ENCODE measurements at places on chromosomes 12 and 14.

GRCh38 chr14:95547626-95548327, 12.9 kb downstream of the GLRX5 start:
- peaks cover 14% of the 10 kb centered on the region for H3K36me3 ChIP-seq
- H3K27me3 ChIP-seq, result no peaks in the 10 kb centered on the region
- no peak overlapping the region for H3K4me3 ChIP-seq

- H3K4me1 ChIP-seq, result no peaks in the 10 kb centered on the region
- H3K27me3 ChIP-seq, result peaks cover 17% of the 10 kb centered on the region
- DNase-seq, result no peak
- no peaks in the 10 kb centered on the region for H3K36me3 ChIP-seq
- H3K27ac ChIP-seq, result no peak overlapping the region
Observed at GRCh38 chr14:103998027-103998426, 55.7 kb upstream of the RD3L start.

GRCh38 chr14:68596211-68596610, 196.7 kb downstream of the ZFP36L1 start:
- no peak overlapping the region for H3K4me3 ChIP-seq
- no peaks in the 10 kb centered on the region for H3K36me3 ChIP-seq
- H3K27me3 ChIP-seq, result peaks cover 4% of the 10 kb centered on the region
- no peak overlapping the region for H3K27ac ChIP-seq

DNA sequence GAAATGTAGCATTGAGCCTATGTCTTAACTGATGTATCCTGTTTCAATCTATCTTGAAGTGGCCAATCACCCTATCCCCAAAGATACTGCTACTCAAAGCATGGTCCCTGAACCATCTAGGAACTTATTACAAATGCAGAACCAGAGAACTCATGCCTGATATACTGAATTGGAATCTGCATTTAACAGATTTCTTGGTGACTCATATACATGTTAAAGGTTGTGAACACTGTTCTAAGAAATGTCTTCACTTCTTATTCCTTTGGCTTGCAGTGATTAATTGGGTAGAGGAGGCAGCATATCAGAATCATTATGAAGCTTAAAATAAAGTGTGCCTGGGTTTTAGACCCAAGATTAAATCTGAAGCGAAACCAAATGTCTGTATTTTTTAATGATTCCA, 795.6 kb downstream of the DIO2 start:
- no peaks in the 10 kb centered on the region for H3K36me3 ChIP-seq
- no peaks in the 10 kb centered on the region for H3K4me1 ChIP-seq
- no peak overlapping the region for H3K27ac ChIP-seq
- no peak overlapping the region for H3K4me3 ChIP-seq

DNA sequence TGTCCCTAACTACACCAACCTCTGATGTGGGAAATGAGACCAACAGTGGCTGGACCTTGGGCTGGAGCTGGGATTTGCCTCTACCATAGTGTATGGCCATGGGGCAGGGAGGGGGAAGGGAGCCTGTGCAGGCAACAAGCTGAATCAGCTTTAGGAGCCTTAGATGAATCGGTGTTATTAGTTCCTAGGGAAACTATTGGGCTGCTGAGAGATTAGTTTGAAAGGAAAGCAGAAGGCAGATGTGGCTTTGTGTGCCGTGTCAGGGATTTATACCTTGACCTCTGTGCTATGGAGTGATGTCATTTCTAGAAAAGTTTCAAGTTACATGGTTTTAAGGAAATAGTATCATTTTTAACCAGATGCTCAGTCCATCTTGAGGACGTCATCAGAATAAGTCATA, 19.5 kb upstream of the GAS2L3 start:
- H3K4me3 ChIP-seq, result no peak overlapping the region
- H3K4me1 ChIP-seq, result no peaks in the 10 kb centered on the region
- DNase-seq, result no peak

- H3K4me1 ChIP-seq, result no peaks in the 10 kb centered on the region
- no peaks in the 10 kb centered on the region for H3K36me3 ChIP-seq
- H3K4me3 ChIP-seq, result no peak overlapping the region
- H3K27ac ChIP-seq, result no peak overlapping the region
Observed at GRCh38 chr12:26798023-26798422, 35.0 kb downstream of the ITPR2 start.

DNA sequence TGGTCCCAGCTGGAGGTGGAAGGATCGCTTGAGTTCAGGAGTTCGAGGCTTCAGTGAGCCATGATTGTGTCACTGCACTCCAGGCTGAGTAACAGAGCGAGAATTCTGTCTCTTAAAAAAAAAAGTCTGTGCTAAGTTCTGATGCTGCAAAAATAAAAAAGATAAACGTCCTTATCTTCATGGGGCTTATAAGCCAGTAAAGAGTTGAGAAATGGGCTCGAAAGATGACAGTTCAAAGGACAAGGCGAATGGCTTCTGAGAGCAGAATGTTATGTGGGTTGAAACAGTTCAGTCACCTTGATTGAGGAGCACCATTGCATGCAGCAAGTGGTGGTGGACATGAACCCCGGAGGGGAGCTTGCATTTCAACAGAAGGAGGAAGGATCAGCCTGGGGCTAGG, 4.7 kb downstream of the TSPAN9 start:
- H3K4me3 ChIP-seq, result no peak overlapping the region
- H3K27ac ChIP-seq, result no peak overlapping the region
- peaks cover 44% of the 10 kb centered on the region for H3K27me3 ChIP-seq
- peaks cover 15% of the 10 kb centered on the region for H3K4me1 ChIP-seq
- H3K36me3 ChIP-seq, result no peaks in the 10 kb centered on the region

DNA sequence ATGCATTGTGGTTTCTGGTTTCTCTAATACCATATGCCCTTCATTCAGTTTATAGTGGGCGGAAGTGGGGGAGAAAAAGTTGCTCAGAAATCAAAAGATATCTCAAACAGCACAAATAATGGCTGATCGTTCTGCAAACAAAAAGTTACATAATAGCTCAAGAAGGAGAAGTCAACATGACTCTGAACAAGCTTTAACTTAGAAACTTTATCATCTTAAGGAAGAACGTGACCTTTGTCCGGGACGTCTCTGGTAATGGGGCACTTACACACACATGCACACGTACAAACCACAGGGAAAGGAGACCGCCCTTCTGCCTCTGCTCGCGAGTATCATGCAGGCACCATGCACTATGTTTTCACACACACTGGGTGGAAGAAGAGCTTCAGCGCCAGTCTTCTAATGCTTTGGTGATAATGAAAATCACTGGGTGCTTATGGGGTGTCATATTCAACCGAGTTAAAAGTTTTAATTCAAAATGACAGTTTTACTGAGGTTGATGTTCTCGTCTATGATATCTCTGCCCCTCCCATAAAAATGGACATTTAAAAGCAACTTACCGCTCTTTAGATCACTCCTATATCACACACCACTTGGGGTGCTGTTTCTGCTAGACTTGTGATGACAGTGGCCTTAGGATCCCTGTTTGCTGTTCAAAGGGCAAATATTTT, 4.7 kb downstream of the FOS start:
- H3K4me3 ChIP-seq, result no peak overlapping the region
- H3K4me1 ChIP-seq, result peaks cover 22% of the 10 kb centered on the region
- H3K36me3 ChIP-seq, result peaks cover 7% of the 10 kb centered on the region

- no peaks in the 10 kb centered on the region for H3K4me1 ChIP-seq
- H3K27ac ChIP-seq, result no peak overlapping the region
- no peaks in the 10 kb centered on the region for H3K36me3 ChIP-seq
- DNase-seq, result no peak
Observed at GRCh38 chr12:125890366-125890905, 825.2 kb downstream of the AACS start.

DNA sequence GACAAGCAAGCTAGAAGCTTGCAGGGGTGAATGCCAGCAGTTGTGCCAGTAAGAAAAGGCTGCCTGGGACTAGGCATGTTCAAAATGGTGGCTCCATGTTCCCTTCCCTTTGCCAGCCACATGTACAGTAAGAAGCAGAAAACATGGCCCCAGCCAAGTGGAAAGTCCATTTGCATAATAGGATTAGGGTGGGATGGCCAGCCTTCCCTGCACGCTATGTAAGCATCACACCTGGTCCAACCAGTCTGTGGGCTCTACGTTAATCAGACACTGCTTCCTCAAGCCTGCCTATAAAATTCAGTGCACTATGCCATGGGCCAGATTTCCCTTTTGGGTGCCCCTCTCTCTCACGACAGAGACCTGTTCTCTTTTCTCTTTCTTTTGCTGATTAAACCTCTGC, 288.4 kb downstream of the GXYLT1 start:
- no peak overlapping the region for H3K4me3 ChIP-seq
- H3K27ac ChIP-seq, result no peak overlapping the region
- no peaks in the 10 kb centered on the region for H3K27me3 ChIP-seq
- no peaks in the 10 kb centered on the region for H3K4me1 ChIP-seq
- DNase-seq, result no peak

GRCh38 chr12:104048162-104048561, 1.8 kb downstream of the GLT8D2 start:
- H3K27me3 ChIP-seq, result peaks cover 59% of the 10 kb centered on the region
- DNase-seq, result no peak
- H3K36me3 ChIP-seq, result no peaks in the 10 kb centered on the region
- no peak overlapping the region for H3K4me3 ChIP-seq
- H3K4me1 ChIP-seq, result peaks cover 8% of the 10 kb centered on the region
- no peak overlapping the region for H3K27ac ChIP-seq

DNA sequence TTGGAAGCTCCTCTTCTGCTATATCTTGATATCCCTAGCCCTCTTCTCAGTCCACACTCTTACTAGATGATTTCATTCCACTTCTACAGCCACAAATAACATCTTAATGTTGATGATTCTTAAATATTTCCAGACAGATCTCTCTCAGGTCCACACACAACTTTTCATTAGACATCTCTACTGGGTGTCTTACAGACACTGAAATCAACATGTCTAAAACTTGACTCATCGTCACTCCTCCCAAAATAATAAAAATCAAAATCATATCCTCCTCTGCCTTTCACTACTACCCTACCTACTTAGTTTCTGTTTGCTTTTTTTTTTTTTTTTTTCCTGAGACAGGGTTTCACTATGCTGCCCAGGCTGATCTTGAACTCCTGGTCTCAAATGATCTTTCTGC, 11.9 kb downstream of the PRDM4 start:
- H3K36me3 ChIP-seq, result peaks cover 37% of the 10 kb centered on the region
- no peaks in the 10 kb centered on the region for H3K27me3 ChIP-seq
- no peak overlapping the region for H3K4me3 ChIP-seq

GRCh38 chr14:99266181-99267178, 5.5 kb downstream of the BCL11B start:
- H3K36me3 ChIP-seq, result peaks cover 75% of the 10 kb centered on the region
- peak overlapping the region; percentile 100 for H3K27ac ChIP-seq
- peak; percentile 91 for DNase-seq
- peak overlapping the region; percentile 92 for H3K4me3 ChIP-seq

DNA sequence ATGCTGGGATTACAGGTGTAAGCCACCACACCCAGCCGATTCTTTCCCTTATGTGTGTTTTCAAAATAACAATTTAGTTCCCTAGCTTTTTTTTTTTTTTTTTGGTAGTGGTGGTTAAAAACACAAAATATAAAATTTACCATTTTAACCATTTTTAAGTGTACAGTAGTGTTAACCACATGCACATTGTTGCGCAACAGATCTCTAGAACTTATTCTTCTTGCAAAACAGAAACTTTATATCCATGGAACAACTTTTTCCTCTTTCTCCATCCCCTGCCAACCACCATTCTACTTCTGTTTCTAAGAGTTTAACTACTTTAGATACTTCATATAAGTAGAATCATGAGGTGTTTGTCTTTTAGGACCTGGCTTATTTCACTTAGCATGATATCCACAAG, 1.1 kb upstream of the NDUFA12 start:
- peaks cover 47% of the 10 kb centered on the region for H3K4me1 ChIP-seq
- no peak for DNase-seq
- peak overlapping the region; percentile 49 for H3K27ac ChIP-seq
- H3K4me3 ChIP-seq, result peak overlapping the region; percentile 38
- H3K36me3 ChIP-seq, result peaks cover 37% of the 10 kb centered on the region

- H3K27ac ChIP-seq, result no peak overlapping the region
- H3K27me3 ChIP-seq, result peaks cover 30% of the 10 kb centered on the region
- no peaks in the 10 kb centered on the region for H3K4me1 ChIP-seq
- no peak for DNase-seq
- no peak overlapping the region for H3K4me3 ChIP-seq
Observed at GRCh38 chr14:70059545-70059944, 129.2 kb downstream of the SLC8A3 start.

DNA sequence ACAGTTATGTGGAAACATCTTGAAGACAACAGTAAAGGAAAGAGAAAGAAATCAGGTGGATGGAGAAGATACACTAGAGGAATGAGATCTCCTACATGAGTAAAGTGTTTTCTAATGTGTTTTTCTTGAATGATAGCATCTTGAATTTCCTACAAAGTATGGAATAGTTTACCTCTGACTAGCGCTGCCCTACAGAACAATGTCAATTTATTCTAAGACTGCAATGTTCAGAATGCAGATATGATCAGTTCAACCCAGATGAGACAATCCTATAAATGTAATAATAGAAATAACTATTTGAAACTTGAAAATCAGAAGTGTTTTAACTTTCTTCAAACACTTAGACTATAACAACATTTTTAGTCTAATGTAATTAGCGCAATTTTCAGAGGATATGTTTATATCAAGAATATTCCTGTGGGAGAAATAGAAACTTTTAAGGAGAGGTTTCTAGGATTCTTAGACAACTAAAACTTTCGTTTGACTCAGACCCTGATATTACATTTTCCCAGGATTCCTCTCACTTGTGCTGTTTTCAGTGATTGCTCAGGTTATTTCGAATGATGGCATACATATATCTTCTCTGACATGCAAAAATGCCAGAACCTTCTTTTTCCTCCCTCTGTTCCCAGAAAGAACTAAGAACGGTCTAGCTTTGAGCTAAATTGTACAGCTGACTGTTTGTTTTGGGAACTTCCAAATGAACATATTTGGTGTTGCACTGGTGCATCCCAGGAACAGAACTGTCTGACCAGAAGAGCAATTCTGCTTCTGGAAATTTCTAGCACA, 1017.4 kb downstream of the DIO2 start:
- no peaks in the 10 kb centered on the region for H3K36me3 ChIP-seq
- H3K4me3 ChIP-seq, result no peak overlapping the region
- no peak for DNase-seq
- H3K4me1 ChIP-seq, result no peaks in the 10 kb centered on the region
- H3K27me3 ChIP-seq, result no peaks in the 10 kb centered on the region

- no peaks in the 10 kb centered on the region for H3K4me1 ChIP-seq
- DNase-seq, result no peak
- H3K4me3 ChIP-seq, result no peak overlapping the region
Observed at GRCh38 chr12:64335886-64336466, 54.6 kb downstream of the C12orf56 start.

- H3K4me3 ChIP-seq, result no peak overlapping the region
- no peaks in the 10 kb centered on the region for H3K36me3 ChIP-seq
- no peaks in the 10 kb centered on the region for H3K4me1 ChIP-seq
- no peak overlapping the region for H3K27ac ChIP-seq
Observed at GRCh38 chr12:128078301-128078971, 188.5 kb upstream of the TMEM132C start.

DNA sequence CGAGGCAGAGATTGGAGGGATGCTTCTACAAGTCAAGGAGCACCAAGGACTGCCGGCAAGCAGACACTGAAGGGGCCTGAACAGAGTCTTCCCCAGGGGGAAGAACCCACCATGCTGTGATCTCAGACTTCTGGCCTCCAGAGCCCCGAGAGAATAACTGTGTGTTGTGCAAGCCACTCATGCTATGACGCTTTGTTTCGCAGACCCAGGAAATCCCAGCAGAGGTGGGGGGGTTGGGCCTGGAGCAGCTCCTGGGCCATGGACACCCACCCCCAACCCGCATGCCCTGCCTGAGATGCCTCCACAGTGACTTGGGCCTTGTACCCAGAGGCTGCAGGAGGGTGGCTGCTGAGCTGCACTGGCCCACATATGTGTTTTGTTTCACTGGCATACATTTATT, 31.2 kb downstream of the ARL6IP4 start:
- H3K27ac ChIP-seq, result no peak overlapping the region
- H3K36me3 ChIP-seq, result peaks cover 16% of the 10 kb centered on the region
- DNase-seq, result no peak
- no peaks in the 10 kb centered on the region for H3K27me3 ChIP-seq

- H3K4me1 ChIP-seq, result peaks cover 23% of the 10 kb centered on the region
- DNase-seq, result peak; percentile 79
- H3K36me3 ChIP-seq, result peaks cover 2% of the 10 kb centered on the region
- H3K27ac ChIP-seq, result peak overlapping the region; percentile 86
- no peaks in the 10 kb centered on the region for H3K27me3 ChIP-seq
Observed at GRCh38 chr12:131896080-131896810, 1.8 kb downstream of the ULK1 start.

All from activated naive CD4-positive, alpha-beta T cell treated with anti-CD3 and anti-CD28 coated beads, Interleukin-2, amount 10 ng/mL, durations not matched to agents 7 days and 5 days (primary cell).